ENCODE measurements at places on chromosomes 13 and 19.
A peak's percentile ranks its signal among the peaks of the same experiment; 100 is the strongest.

GRCh38 chr13:65468628-65469027 is 1761.5 kb downstream of the PCDH9 start:
- DNase-seq = peak; percentile 21

DNA sequence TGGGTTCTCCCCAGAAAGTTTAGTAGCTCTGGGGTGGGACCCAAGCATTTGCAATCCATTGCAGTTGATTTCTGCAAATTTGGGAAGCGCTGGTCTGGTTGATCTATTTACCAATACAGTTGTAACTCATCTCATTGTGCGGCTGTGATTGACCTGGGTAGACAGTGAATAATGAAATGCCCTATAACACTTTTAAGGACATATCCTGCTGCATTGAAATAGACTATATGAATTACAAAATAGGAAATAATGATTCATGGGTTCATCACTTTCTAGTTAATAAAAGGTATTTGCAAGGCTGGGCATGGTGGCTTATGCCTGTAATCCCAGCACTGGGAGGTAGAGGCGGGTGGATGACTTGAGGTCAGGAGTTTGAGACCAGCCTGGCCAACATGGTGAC is 59.0 kb upstream of the FARP1 start:
- no peak for DNase-seq

DNA sequence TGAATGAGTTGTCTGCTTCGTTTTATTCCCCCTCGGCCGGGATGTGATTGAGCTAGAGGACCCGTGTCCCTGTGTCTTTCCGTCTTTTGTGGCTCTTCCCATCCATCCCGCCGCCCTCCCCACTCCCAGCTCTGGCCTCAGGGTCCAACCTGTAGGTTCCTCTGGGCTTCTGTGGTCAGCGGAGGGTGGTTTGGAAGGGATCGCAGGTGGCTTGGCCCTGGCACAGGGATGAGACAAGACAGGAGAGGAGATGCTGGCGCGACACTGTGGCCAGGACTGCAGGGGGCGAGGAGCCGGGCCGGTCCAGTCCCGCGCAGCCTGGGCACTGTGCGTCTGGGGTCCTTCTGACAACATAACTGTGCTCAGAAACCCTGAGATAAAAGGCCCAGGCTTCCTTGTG is 2.0 kb downstream of the EVI5L start:
- no peak for DNase-seq

DNA sequence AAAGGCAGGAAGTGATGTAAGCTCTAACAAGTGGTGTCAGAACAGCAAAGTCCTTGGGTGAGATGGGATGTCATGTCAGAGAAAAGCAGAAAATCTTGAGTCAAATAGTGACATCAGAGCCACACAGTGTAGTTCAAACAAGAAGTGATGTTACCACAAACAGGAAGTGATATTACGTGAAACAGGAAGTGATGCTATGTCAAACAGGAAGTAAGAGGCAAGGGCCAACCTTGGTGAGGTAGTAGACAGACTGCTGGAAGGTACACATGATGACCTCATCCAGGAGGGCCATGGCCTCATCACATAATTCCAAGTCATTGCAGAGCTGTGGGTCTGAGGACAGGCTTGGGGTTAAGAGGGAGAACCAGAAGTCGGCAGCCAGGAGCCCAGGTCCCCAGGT is 7.0 kb upstream of the MAMSTR start:
- peak; percentile 71 for DNase-seq

DNA sequence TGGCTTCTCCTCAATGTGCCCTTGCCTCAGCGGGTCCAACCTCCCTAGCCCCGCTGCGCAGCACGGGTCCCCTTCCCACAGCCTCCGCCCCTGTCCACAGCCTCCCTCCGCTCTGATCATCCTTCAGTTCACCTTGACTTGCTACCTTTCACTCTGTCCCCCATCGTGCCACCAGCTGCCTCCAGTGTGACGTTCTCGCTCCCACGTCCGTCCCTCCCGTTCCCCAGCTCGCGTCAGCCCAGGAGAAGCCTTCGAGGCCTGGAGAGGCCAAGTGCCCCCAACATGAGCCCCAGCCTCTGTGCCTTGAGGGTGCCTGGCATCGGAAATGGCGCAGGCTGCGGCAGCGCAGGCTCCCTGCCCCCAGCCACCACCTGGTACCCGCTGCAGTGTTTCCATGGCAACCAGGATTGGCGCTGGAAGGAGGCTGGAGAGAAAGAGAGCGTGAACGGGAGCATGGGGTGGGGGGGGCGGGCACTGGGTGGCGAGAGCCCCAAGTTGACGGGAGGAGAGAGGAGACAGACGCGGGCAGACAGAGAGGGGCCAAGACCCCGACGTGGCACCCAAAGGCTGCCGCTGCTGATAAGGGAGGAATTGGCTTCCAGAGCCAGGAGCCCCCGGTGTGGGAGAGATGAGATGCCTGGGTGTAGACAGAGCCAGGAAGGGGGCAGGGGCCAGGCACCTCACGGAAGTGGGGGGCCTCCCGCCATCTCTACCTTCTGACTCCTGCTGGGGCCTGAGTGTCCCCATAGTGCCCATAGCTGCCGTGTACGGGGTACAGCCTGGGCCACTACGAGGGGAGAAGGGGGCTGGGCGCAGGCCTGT is 844 bp upstream of the ASPDH start:
- no peak for DNase-seq

GRCh38 chr13:34214686-34215085 is 396.7 kb downstream of the RFC3 start:
- DNase-seq = no peak
